Iris pigment epithelial cell (primary cell): ENCODE measurements at places on chromosomes 7 and 10.

DNA sequence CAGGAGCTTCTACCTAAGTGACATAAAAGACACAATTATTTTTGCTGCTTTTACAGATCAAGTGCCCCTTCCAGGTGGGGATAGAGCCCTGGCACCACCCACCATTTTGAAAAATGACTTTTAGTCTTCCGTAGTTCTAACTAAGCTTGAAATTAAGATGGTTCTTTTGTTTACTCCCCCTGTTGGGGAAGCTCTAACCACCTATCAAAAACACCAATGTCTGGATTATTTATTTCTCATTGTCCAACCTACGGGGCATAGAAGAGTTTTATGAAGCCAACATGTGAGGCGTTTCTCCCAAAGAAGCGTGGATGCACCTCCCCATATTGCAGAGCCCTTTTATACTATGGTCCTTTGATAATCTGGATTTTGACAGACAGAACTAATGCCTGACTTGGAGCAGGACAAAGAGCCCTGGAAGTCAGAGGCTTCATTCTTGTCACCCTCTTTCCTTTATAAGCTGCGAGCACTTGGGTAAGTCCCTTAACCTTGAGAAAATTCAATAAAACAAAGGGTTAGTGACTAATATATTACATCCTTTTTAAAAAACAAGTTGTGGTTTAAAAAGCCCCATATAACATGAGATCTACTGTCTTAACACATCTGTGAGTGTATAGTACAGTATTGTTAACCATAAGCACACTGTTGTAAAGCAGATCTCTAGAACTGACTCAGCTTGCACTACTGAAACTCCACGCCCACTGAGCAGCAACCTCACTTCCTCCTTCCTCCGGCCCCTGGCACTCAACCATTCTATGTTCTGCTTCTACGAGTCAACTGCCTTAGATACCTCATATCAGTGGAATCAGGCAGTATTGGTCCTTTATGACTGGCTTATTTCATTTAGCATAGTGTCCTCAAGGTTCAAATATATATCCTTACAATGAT is 67.5 kb downstream of the ATXN7L1 start:
- peak; percentile 85 for DNase-seq

DNA sequence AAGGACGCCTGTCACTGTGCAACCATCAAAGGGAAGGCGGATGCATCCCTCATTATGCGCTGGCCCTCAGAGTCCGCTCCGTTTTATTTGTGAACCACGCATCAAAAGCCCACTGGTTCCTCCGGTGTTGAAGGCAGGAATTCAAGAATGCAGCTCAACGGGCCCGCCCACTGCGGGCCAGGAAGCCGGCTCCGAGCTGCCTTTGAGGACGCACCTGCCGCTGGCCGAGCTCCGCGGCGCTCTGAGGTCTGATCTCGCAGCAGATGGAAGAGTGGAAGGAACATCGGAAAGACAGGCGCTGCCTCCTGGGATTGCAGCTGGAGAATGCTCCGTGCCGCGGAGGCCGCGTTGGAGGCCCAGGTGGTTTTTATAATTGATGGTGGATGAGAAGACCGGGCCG is 56.9 kb upstream of the ADGRA1 start:
- DNase-seq, result no peak

DNA sequence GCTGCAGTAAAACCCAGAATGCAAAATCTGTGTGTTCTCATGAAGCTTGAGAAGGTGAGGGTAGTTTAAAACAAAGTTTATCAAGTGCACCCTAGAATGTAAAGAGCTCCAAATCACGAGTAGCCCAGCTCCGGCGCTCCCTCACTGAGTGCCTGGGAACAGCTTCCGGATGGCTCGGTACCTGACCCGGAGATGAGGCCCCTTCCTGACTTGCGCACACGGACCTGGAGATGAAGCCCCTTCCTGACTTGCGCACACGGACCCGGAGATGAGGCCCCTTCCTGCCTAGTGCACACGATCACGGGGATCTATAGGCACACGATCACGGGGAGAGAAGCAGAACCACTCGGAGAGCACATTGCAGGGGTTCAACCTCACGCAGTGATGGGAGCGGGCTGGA is 322.1 kb upstream of the RNF32 start:
- DNase-seq, result no peak

GRCh38 chr10:123997486-123998196 is 95.8 kb downstream of the CHST15 start:
- DNase-seq, result peak; percentile 98

DNA sequence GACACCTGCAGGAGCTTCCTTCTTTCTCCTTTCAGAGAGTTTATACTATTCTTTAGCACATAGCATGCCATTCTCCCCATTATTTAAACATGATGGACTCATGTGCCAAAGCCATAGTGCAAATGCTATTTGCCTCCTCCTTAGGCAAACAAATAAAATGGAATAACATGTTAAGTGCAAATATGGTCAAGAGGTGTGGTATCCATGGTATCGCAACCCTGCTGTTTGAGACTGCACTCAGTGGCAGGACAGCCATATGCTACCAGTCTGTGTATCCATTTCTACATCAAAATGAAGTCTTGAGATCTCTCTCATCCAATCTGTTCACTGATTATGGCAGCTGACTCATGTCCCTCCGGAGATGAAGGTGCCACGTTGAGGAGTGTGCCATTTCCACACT is 22.8 kb downstream of the HEPACAM2 start:
- DNase-seq, result no peak

- peak; percentile 85 for DNase-seq
Measured at GRCh38 chr7:43639858-43640491, 57.1 kb downstream of the STK17A start.
